ENCODE measurements at places on chromosomes 7 and 10. TPM values are rescaled to one million over a fixed set of nuclear protein-coding genes. Genes with fewer than 3 reads are reported as not detected.

- no peak overlapping the region for H3K27ac ChIP-seq
- no peak for DNase-seq
- no peaks in the 10 kb centered on the region for H3K27me3 ChIP-seq
- H3K4me3 ChIP-seq, result no peak overlapping the region
- H3K36me3 ChIP-seq, result peaks cover 38% of the 10 kb centered on the region
These were observed 9.9 kb downstream of the PPIF start for GRCh38 chr10:79357180-79357579.

DNA sequence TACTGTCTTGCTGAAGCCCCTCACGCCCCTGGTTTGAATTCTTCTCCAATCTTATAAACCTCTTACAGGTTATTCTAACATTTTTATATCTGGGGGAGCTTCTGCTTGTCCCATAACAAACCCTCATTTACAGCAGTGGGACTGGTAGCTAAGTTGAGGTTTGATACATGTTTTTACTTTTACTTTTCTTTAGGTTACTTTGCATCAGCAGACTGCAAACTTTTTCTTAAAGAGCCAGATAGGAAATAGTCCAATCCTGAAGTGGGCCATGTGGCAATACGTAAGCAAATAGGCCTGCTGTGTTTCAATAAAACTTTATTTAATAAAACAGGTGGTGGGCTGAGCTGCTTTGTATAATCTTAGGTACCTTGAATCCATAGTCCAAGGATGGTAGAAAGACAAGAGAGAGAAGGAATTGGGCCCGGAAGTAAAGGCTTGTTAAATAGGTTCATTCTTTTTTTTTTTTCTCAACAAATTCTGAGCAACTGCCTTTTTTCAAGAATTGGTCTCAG, 27.3 kb downstream of the RAB18 start:
- peak overlapping the region; percentile 27 for H3K4me3 ChIP-seq
- no peaks in the 10 kb centered on the region for H3K36me3 ChIP-seq
- no peak for DNase-seq

GRCh38 chr10:114504769-114505579, 100.7 kb upstream of the AFAP1L2 start:
- H3K4me1 ChIP-seq, result peaks cover 27% of the 10 kb centered on the region
- H3K27me3 ChIP-seq, result no peaks in the 10 kb centered on the region
- H3K36me3 ChIP-seq, result no peaks in the 10 kb centered on the region
- no peak overlapping the region for H3K27ac ChIP-seq
- H3K4me3 ChIP-seq, result no peak overlapping the region

DNA sequence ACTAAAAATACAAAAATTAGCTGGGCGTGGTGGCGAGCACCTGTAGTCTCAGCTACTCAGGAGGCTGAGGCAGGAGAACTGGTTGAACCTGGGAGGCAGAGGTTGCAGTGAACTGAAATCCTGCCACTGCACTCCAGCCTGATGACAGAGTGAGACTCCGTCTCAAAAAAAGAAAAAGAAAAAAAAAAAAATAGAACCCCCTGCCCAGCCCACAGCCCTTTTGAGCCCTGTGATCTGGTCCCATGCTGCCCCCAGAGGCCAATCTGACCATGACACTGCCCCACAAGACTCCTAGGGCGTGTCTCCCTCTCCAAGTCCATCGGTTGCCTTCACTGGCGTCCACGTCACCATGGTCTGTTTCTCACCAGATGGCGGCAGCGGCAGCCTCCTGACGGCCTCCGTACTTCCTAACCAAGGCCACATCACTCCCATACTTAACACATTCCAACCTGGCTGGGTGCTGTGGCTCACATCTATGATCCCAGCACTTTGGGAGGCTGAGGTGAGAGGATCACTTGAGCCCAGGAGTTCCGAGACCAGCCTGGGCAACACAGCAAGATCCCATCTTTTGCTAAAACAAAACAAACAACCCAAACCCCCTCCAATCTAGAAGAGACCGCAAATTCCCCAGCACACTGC, 18.0 kb downstream of the STX1A start:
- no peak overlapping the region for H3K4me3 ChIP-seq
- H3K27me3 ChIP-seq, result no peaks in the 10 kb centered on the region
- H3K4me1 ChIP-seq, result peaks cover 16% of the 10 kb centered on the region
- no peak for DNase-seq
- no peak overlapping the region for H3K27ac ChIP-seq
- peaks cover 6% of the 10 kb centered on the region for H3K36me3 ChIP-seq

DNA sequence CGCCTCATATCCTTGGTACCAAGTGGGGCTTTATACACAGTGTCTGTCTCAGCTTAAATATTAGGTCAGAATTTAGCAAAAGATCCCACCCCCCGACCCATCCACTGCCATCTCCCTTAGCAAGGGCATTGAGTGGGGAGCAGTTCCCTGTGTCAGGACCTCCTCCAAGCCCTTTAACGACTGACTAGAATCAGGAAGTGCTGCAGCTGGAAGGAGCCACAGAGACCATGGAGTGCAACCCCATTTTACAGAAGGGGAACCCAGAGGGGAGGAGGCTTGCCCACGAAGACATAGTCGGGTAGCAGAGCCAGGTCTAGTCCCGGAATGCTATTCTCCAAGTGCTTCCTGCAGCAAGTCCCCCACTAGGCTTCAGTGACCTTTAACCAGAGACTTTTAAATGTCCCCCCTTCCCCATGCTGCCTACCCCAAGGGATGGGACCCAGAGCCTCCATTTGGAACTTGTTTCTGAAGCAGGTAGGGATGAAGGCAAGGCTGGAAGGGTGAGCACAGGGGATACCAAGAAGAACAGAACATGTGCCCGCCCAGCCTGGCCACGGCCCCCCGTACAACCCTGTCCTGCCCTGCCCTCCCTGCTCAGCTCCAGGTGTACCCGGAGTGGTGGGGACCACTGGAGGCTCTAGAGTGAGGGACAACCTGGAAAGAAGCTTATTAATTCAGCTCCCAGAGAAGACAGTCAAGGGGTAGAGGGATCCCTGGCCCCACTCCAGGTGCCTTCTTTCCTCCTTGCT, 41.3 kb downstream of the C10orf105 start:
- no peak for DNase-seq
- H3K27me3 ChIP-seq, result no peaks in the 10 kb centered on the region
- H3K4me3 ChIP-seq, result no peak overlapping the region
- no peak overlapping the region for H3K27ac ChIP-seq

ACSL5 gene
- 85.4 TPM for total RNA-seq

DNA sequence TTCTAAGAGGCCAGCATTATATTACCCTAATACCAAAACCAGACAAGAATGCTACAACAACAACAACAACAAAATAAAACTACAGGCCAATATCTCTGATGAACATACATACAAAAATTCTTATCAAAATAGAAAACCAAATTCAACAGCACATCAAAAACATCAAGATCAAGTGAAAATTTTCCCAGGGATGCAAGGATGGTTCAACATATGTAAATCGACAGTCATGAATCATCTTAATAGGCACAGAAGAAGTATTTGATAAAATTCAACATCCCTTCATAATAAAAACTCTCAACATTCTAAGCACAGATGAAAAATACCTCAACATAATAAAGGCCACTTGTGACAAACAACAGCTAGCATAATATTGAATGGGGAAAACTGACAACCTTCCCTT, 75.3 kb downstream of the JMJD1C start:
- peak overlapping the region; percentile 41 for H3K27ac ChIP-seq
- DNase-seq, result no peak
- peaks cover 22% of the 10 kb centered on the region for H3K27me3 ChIP-seq
- H3K4me3 ChIP-seq, result no peak overlapping the region

DNA sequence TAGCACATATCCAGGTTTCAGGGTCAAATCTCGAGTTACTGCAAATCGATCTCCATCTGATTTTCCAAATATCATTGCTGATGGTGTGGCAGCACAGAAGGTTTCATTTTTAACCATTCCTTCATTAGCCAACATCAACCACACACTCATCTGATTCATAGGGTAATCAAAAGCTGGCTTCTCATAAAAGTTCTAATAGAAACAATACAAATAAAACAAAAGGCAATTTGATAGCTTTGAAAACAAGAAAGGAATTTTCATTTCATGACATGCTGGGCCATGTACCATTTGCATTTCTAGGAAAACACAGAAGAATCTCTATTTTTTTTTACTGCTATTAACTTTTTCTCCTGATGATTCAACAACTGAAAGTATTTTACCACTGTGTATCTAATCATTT, 147.7 kb upstream of the SLC26A5 start:
- H3K36me3 ChIP-seq, result no peaks in the 10 kb centered on the region
- no peak overlapping the region for H3K4me3 ChIP-seq
- peaks cover 13% of the 10 kb centered on the region for H3K27me3 ChIP-seq
- H3K27ac ChIP-seq, result no peak overlapping the region

DNA sequence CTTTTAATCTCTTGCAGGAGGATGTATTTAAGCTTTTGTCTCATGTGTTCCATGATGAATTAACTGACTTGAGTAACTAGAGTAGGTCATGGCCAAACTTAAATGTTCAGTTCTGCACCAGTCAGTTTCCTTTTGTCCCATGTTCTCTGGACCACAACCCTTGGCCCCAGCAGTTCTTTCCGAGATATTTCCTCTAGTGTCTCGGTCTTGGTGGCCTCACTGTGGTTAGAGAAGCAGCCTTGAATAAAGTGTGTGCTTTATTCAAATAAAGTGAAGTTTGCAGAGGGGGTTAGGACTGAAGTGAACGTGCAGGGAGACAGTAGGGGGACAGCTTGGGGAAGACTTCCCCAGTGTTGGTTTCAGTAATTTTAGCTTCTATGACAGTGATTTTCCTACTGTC, 9.3 kb downstream of the ZNF212 start:
- no peak overlapping the region for H3K27ac ChIP-seq
- no peaks in the 10 kb centered on the region for H3K36me3 ChIP-seq
- peaks cover 24% of the 10 kb centered on the region for H3K4me1 ChIP-seq
- no peak overlapping the region for H3K4me3 ChIP-seq
- H3K27me3 ChIP-seq, result no peaks in the 10 kb centered on the region
- no peak for DNase-seq

GRCh38 chr10:100997360-100998182, 2.0 kb upstream of the LZTS2 start:
- H3K27me3 ChIP-seq, result no peaks in the 10 kb centered on the region
- DNase-seq, result peak; percentile 86
- H3K4me1 ChIP-seq, result peaks cover 27% of the 10 kb centered on the region
- peak overlapping the region; percentile 89 for H3K4me3 ChIP-seq

DNA sequence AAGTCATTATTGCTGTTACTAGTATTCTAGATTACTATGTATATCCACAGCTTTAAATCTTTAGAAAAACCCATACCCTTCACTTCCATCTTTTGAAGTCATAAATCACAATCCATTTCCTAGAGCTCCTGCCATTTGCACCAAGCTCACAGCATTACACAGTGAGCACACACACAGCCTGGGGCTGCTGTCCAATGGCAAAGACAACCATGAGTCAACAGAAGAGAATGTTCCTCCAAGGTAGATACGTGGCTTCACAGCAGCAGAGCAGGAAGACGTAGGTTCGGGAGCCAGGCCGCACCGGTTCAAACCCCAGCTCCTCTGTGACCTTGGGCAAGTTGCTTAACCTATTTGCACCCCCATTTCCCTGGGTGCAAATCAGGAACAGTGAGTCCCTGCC, 234.6 kb downstream of the DIP2C start:
- H3K4me3 ChIP-seq, result no peak overlapping the region
- peaks cover 16% of the 10 kb centered on the region for H3K4me1 ChIP-seq
- peaks cover 13% of the 10 kb centered on the region for H3K27me3 ChIP-seq
- DNase-seq, result no peak
- peaks cover 10% of the 10 kb centered on the region for H3K36me3 ChIP-seq

DNA sequence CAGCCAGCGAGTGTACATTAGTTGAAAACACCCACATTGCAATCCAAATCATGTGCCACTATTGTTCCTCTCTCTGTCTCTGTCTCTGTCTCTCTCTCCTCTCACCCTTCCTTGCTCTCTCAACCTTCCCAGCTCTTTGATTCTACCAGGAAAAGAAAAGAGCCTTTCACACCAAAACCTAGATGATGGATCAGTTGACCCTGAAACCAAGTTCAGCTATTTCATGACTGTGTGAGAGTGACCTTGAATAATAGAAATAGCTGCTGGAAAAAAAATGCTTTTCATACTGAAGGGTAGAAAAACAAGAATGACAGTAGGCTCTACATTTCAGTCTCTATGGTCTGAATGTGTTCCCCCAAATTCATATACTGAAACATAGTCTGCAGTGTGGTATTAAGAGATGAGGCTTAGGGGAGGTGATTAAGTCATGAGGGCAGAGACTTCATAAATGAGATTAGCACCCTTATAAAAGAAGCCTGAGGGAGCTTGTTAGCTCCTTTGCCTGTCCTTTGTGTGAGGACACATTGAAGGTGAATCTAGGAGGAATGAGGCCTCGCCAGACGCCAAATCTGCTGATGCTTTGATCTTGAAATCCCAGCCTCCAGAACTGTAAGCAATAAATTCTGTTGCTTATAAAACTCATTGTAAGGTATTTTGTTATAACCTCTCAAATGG, 65.2 kb downstream of the LYZL1 start:
- no peaks in the 10 kb centered on the region for H3K4me1 ChIP-seq
- no peak overlapping the region for H3K27ac ChIP-seq
- no peak for DNase-seq
- no peaks in the 10 kb centered on the region for H3K36me3 ChIP-seq
- H3K27me3 ChIP-seq, result peaks cover 5% of the 10 kb centered on the region

PTN gene
- total RNA-seq, result not detected

FGFR2 gene
- 0.73 TPM for total RNA-seq

GRCh38 chr7:130894909-130895750, 161.1 kb upstream of the KLF14 start:
- H3K27ac ChIP-seq, result peak overlapping the region; percentile 88
- H3K4me1 ChIP-seq, result peaks cover 75% of the 10 kb centered on the region
- H3K36me3 ChIP-seq, result peaks cover 37% of the 10 kb centered on the region
- no peaks in the 10 kb centered on the region for H3K27me3 ChIP-seq

DNA sequence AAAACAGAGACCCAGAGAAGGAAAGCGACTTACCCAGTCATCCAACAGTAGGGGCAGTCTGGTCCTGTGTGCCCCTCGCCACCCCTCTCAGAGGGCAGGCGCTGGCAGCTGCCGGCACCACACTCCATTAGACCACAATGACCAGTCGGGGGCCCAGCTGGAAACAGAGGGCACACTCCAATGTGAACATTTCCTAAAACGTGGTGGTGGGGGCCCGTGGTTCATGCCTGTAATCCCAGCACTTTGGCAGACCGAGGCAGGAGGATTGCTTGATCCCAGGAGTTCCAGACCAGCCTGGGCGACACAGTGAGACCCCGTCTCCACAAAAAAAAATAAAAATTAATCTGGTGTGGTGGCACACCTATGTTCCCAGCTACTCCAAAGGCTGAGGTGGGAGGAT, 912 bp upstream of the OAT start:
- peak overlapping the region; percentile 80 for H3K4me3 ChIP-seq
- peaks cover 8% of the 10 kb centered on the region for H3K27me3 ChIP-seq
- no peak for DNase-seq
- H3K27ac ChIP-seq, result peak overlapping the region; percentile 23

- no peaks in the 10 kb centered on the region for H3K4me1 ChIP-seq
- H3K27ac ChIP-seq, result no peak overlapping the region
- peaks cover 14% of the 10 kb centered on the region for H3K27me3 ChIP-seq
- no peaks in the 10 kb centered on the region for H3K36me3 ChIP-seq
- H3K4me3 ChIP-seq, result no peak overlapping the region
These were observed 124.3 kb downstream of the ADCY1 start for GRCh38 chr7:45698303-45699014.
